Mammary microvascular endothelial cell (primary cell): ENCODE measurements at places on chromosomes 12 and 14. TPM values are rescaled to one million over a fixed set of nuclear protein-coding genes. Genes with fewer than 3 reads are reported as not detected.

Gene TSPAN8
- not detected in 2 replicates for total RNA-seq

Gene TEAD4
- total RNA-seq = 78.2 and 82.3 TPM in 2 replicates

Gene PARPBP
- 17.1 and 21.0 TPM in 2 replicates for total RNA-seq

Gene OR11H7
- not detected in 2 replicates for total RNA-seq

Gene OVCH1
- not detected in 2 replicates for total RNA-seq

Gene BATF
- 0.69 and 1.3 TPM in 2 replicates for total RNA-seq
